ENCODE measurements at places on chromosomes 3 and 15.

GRCh38 chr15:41968701-41969100, 3.7 kb downstream of the EHD4 start:
- no peak for DNase-seq

- DNase-seq = no peak
Measured at GRCh38 chr3:71978150-71978721, 193.3 kb upstream of the PROK2 start.

GRCh38 chr15:56919031-56919608, 676 bp downstream of the TCF12 start:
- no peak for DNase-seq

DNA sequence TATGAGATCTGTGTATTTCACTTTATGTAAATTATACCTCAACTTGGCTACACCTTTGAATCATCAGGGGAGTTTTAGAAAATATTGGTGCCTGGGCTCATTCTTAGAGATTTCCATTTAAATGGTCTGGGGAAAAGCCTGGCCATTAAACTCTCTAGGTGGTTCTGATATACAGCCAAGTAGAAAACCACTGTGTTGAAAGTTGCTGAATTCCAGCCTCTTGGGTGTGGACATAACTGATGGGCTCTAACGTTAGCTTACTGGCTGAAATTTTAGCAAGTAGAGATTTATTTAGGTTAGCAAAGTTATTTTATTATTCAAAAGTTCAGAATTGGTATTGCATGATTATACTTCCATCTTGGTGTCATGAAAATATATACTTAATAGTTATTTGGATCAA, 84.1 kb downstream of the ATG7 start:
- no peak for DNase-seq

- DNase-seq = no peak
Measured at GRCh38 chr3:63662011-63662410, 9.5 kb downstream of the SNTN start.

DNA sequence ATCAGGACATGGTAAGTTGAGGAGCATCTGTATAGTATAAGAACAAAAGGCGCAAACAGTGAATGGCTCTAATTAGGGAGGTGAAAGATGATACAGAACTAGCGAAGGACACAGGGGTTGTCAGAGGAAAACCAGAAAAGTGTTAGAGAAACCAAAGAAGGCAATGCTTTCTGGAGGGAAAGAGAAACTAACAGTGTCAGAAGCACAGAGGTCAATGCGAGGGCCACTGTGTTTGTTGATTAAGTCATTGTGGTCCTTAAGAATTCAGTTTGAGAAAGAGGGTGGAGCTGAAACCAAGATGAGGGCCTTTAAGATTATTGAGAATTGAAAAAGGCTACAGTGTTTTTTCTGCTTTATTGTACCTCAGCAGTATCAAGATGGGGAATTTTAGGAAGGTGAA, 28.8 kb downstream of the ATG7 start:
- no peak for DNase-seq

- no peak for DNase-seq
Measured at GRCh38 chr3:132783152-132783551, 60.9 kb upstream of the NPHP3 start.

GRCh38 chr15:39494462-39494861, 86.4 kb upstream of the THBS1 start:
- no peak for DNase-seq

- no peak for DNase-seq
Measured at GRCh38 chr3:50395070-50395860, 35.9 kb upstream of the TMEM115 start.

GRCh38 chr3:195540511-195540910, 2.6 kb downstream of the PPP1R2 start:
- DNase-seq = no peak

- DNase-seq = no peak
Measured at GRCh38 chr3:50405249-50405648, 45.9 kb upstream of the TMEM115 start.

DNA sequence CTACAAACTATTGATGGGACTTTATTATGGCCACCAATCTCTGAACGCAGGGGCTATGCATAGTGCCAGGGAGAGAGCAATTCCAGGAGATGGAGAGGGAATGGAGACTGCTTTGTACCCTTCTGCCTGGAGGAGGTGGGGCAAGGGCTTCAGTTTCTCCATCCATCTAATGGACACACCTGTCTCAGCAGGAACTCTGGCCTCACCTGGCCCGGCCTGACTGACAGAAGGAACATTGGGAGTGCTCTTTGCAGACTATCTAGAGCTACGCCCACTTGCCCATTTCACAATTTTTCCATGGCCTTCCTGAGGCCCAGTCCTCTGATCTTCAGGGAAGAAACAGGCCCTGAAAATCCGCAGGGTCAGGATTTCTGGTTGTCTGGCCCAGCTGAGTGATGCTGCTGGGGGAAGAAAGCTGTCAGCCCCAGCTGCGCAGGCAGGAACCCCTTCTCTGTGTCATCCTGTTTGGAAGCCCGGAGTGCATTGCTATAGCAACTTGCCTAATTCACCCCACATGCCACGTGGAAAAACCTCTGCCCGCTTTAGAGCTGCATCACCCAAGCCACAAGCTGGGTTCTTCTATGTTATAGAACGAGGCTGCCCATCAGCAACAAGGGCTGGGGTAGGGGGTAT, 6.4 kb downstream of the ITGA11 start:
- DNase-seq = no peak

All from non-pigmented ciliary epithelial cell (primary cell).